Central memory CD8-positive, alpha-beta T cell (primary cell): ENCODE measurements at places on chromosomes 1 and 21.

DNA sequence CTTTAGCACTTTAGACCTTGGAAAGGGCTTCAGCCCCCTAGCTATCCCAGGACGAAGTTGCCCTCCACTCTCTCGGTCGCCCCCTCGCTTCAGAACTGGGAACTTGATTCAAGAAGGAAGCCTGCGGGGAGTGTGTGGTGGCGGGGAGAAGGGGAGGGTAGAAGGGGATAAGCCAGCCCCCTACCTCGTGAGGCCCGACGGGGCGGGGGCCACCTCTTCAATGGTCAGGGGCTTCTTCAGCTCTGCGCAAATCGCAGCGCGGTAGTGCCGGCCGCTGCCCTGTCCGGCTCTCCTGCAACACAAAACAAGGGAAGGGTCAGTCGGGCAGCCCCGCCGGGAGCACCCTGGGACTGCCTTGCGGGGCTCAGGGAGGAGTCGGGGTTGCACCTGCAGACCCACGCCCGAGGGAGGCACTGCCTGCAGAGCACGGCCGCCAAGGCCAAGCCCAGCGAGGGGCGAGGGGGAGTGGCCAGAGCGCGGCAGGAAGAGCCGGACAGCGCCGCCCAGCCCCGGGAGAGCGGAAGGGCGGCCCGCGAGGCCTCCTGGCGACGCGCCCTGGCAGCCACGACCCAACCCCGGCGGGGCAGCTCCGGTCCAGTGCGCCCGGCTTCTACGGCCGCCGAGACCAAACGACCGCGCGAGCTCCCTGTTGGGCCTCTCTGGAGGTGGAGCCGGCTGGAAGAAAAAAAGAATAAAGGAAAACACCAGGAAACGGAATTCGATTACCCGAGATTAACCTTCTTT lies 56.2 kb upstream of the RASAL2 start:
- DNase-seq: no peak

GRCh38 chr1:107791348-107791747 lies 173.6 kb downstream of the VAV3 start:
- no peak for DNase-seq

- DNase-seq: peak; percentile 6
These were observed 20.9 kb upstream of the C2CD2 start for GRCh38 chr21:41974752-41975053.

GRCh38 chr1:201528631-201529252 lies 10.2 kb upstream of the NAV1 start:
- no peak for DNase-seq
